Panc1 (cell line): ENCODE measurements at places on chromosomes 7 and 10. TPM values are rescaled to one million over a fixed set of nuclear protein-coding genes. Genes with fewer than 3 reads are reported as not detected.

The TBC1D12 gene
- 23.7 TPM for total RNA-seq

DNA sequence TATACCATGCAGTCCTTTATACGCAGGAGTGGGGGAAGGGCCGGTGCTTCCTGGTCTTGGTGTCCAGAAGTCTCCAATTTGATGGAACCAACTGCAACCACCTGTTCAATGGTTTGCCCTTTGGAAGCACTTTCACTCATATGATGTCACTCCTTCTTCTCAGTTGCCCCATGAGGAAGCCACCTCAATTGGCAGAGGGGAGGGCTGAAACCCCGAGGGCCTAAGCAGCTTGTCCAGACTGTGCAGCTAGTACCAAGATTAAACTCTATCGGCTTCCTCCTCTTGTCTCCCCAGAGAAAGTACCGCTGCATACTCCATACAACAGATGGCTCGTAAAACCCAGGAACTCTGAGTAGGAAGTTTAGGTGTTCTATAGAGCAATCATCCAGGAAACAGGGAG lies 789.4 kb downstream of the TYW1 start:
- H3K4me1 ChIP-seq: no peaks in the 10 kb centered on the region
- H3K27ac ChIP-seq: no peak overlapping the region
- H3K27me3 ChIP-seq: no peaks in the 10 kb centered on the region
- DNase-seq: no peak

- H3K4me3 ChIP-seq: no peak overlapping the region
- H3K27me3 ChIP-seq: no peaks in the 10 kb centered on the region
- H3K27ac ChIP-seq: peak overlapping the region; percentile 49
- H3K4me1 ChIP-seq: peaks cover 22% of the 10 kb centered on the region
- DNase-seq: no peak
- H3K36me3 ChIP-seq: peaks cover 15% of the 10 kb centered on the region
These were observed 41.7 kb downstream of the VCL start for GRCh38 chr10:74039561-74040145.

- H3K4me1 ChIP-seq: no peaks in the 10 kb centered on the region
- no peaks in the 10 kb centered on the region for H3K36me3 ChIP-seq
These were observed 134.6 kb downstream of the TEX36 start for GRCh38 chr10:125548356-125548755.

DNA sequence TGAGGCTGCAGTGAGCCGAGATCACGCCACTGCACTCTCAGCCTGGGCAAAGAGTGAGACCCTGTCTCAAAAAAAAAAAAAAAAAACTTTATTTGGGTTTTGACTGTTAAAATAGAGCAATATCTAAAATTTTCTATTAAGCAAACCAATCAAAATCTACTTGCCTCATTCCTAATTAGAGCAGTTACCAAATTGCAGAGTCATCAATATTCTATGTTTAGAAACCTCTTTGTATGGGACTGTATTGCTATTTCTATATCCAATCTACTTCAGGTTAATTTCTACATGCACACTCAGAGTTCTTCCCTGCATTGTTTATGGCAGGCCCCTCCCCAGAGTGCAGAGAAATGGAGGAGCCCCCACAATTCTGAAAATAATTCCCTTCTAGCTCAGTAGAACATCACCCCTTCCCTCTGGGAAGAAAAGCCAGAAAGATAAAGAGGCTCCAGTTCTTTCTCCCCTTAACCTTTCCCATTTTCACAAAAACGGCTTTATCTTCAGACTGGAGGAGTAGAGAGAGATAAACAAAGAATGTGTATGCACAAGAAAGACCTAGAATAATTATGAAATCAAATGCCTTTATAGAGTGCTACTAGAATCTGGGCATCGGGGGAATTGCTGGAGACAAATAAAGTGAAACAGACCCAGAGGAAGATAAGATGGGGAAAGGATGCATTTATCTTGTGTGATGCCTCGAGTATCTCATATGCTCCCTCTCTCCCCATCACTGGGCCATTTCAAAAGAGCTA lies 17.9 kb downstream of the SCRN1 start:
- H3K27ac ChIP-seq: no peak overlapping the region
- H3K4me3 ChIP-seq: no peak overlapping the region
- H3K36me3 ChIP-seq: peaks cover 5% of the 10 kb centered on the region; the same call in 1 of the 2 replicates
- no peaks in the 10 kb centered on the region for H3K27me3 ChIP-seq
- DNase-seq: no peak
- peaks cover 7% of the 10 kb centered on the region; the same call in 1 of the 2 replicates for H3K4me1 ChIP-seq

DNA sequence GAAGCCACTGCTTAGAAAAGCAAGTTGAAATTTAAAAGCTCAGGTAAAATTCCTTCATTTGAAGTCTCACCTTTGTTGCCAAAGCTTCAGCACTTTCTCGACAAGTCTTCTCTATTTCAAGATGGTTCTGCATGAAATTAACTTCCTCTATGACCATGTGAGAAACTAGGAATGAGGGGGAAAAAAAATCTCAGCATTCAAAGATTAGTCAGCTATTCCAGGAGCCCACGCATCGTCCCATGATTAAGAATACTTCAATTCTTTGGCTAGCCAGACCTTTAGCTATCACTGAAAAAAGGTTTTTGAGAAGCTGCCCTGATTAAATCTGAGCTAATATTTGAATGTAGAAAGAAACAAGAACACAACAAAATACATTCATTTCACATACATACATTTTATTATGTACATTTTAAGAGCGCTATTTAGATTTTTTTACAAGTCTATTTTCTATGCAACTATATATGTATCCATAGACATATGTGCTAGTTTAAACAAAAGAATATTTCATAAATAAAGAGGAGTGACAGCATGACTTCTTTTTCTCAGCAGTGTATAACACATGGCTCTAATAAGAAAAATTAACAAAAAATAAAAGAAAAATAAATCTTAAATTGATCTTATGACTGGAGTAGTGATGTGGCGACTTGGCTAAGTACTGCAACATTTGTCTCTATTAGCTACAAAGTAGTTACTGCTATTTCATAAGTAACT lies 44.8 kb downstream of the SHTN1 start:
- H3K4me1 ChIP-seq: no peaks in the 10 kb centered on the region
- peaks cover 13% of the 10 kb centered on the region; the same call in 1 of the 2 replicates for H3K36me3 ChIP-seq
- no peaks in the 10 kb centered on the region for H3K27me3 ChIP-seq
- no peak overlapping the region for H3K4me3 ChIP-seq
- no peak overlapping the region for H3K27ac ChIP-seq

DNA sequence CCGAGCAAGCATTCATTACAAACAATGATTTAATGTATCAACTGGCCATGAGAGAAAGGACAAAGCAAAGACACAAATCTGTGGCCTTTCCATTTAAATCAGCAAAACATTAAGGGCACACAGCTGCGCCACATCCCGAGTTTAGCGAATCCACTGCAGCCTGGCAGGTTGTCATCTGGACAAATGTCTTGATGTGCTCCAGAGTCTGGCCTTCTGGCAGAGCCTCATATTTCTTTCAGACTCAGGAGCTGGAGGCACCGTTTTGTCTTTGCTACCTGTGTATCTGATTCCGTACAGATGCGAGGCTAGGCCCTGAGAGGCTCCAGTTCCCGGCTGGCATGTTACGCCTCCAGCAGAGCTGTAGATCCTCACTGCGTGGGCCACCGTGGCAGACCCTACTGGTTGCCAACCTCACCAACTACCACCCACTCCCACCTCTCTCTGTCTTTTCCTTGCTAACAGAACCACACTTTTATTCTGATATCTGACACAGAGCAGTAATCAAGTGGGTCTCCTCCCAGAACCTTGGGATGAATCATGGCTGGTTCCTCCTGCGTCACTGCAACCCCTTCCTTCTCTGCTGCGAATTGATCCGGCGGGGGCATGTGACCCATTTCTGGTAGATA lies 40.9 kb upstream of the EFCAB10 start:
- H3K4me3 ChIP-seq: no peak overlapping the region
- H3K4me1 ChIP-seq: no peaks in the 10 kb centered on the region
- H3K27ac ChIP-seq: no peak overlapping the region
- no peak for DNase-seq
- no peaks in the 10 kb centered on the region for H3K36me3 ChIP-seq

- H3K4me1 ChIP-seq: peaks cover 11% of the 10 kb centered on the region
- DNase-seq: no peak
These were observed 3.4 kb downstream of the CRPPA start for GRCh38 chr7:16417906-16418305.

DNA sequence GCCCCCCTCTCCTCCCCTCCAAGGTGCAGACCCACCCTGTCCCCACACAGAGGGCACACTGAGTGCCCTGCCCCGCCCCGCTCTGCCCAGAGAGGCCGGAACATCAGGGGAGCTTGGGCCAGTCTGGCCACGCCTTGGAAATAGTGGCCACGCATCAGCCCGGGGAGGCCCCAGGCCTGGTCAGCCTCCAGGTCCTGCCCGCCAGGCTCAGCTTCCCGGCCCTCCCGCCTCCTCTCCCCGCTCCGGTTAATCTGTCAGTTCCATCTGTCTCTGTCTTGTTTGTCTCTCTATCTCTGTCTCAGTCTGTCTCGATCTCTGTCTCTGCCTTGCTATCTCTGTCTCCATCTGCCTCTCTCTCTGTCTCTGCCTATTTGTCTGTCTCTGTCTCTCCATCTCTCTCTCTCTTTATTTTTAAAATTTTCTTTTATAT lies 28.9 kb upstream of the TNRC18 start:
- no peak overlapping the region for H3K27ac ChIP-seq
- H3K4me3 ChIP-seq: no peak overlapping the region
- no peak for DNase-seq
- H3K27me3 ChIP-seq: no peaks in the 10 kb centered on the region
- H3K36me3 ChIP-seq: no peaks in the 10 kb centered on the region
- H3K4me1 ChIP-seq: peaks cover 25% of the 10 kb centered on the region
